ENCODE measurements at places on chromosomes 11 and 22. TPM values are rescaled to one million over a fixed set of nuclear protein-coding genes. Genes with fewer than 3 reads are reported as not detected.

- no peak for DNase-seq
Observed at GRCh38 chr22:40240160-40240559, 62.4 kb downstream of the TNRC6B start.

GRCh38 chr11:118042796-118043195 lies 34.1 kb upstream of the TMPRSS4 start:
- no peak for DNase-seq

Gene DDI1
- not detected for total RNA-seq

Gene GGTLC2
- not detected for total RNA-seq

DNA sequence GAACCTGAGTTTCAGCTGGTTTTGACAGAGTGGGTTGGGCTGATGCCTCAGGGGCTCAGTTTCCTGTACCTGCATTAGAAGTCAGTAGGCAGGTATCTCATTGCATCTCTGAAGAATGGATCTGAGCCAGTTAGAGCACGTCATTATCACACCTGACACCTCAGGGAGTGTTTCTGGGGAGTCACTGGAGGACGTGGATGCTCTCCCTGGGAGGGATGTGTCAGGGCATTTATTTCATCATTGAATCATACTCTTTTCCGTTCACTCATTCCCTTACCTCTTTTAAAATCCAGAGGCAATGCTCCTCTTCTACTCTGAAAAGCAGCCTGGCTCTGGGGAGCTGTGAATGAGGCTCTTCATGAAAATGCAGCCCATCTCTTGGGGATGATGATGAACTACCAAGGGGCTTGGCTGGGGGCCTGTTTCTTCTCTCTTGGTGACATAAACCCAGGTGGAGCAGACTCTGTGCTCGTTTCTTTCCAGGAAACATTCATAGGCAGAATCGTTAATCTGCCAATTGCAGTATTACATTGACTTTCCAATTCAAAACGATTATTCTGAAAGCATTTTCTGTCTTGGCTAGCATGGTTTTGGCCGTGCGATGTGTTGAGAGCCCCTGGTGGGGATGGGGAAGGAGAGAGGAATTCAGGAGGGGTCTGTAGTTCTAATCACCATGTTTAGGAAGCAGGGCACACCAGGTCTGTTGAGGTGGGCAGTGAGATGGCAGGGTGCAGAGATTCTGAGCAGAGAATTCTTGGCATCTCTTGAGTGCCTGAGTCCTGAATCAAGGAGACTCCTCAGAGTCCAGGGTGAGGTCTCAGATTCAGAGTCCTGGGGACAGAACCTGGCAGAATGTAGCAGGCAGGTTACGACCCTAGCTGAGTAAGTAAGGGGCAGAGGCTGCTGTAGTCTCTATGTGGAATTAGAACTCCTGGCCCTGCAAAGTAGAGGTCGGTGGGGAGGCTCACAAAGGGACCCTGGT lies 12.6 kb downstream of the PARVA start:
- no peak for DNase-seq

All from lung microvascular endothelial cell (primary cell).